ENCODE measurements at places on chromosomes 2 and 18. TPM values are rescaled to one million over a fixed set of nuclear protein-coding genes. Genes with fewer than 3 reads are reported as not detected.

GRCh38 chr2:130912471-130912870 is 75.8 kb downstream of the ARHGEF4 start:
- DNase-seq: no peak

GRCh38 chr2:172740856-172741255 is 5.2 kb downstream of the RAPGEF4 start:
- no peak for DNase-seq

- DNase-seq: no peak
Measured at GRCh38 chr18:68017385-68017784, 500.9 kb upstream of the DSEL start.

FIGN gene
- total RNA-seq: 0.57 TPM

Measured in Daoy (cell line).